Breast epithelium (tissue), 4 donors: ENCODE measurements at places on chromosomes 4 and X.

- DNase-seq = no peak
These were observed 17.8 kb upstream of the ZNF827 start for GRCh38 chr4:145956288-145956890.

- no peak for DNase-seq
These were observed 80.0 kb upstream of the MSX1 start for GRCh38 chr4:4779486-4779885.

GRCh38 chrX:151816934-151817333 lies 82.4 kb downstream of the CNGA2 start:
- no peak for DNase-seq

DNA sequence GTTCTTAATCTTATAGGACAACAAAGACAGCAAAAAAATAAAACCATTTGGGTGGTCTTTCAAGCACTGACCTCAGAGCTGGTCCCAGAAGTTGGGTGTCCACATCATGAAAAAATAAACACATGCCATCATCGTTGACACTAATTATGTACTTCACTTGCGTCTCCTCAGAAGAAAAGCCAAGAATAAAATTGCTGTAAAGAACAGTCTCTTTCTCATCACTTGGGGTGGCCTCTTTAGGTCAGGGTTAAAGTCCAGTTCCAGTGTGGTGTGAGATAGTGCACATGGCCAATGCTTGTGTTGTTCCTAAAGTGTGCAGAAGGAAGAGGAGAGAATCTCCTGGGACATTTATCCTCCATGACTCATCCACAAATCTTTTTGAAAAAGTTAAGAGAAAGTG lies 49.5 kb upstream of the IBSP start:
- DNase-seq = no peak

GRCh38 chrX:153523269-153523668 lies 5.8 kb downstream of the ATP2B3 start:
- DNase-seq = no peak

DNA sequence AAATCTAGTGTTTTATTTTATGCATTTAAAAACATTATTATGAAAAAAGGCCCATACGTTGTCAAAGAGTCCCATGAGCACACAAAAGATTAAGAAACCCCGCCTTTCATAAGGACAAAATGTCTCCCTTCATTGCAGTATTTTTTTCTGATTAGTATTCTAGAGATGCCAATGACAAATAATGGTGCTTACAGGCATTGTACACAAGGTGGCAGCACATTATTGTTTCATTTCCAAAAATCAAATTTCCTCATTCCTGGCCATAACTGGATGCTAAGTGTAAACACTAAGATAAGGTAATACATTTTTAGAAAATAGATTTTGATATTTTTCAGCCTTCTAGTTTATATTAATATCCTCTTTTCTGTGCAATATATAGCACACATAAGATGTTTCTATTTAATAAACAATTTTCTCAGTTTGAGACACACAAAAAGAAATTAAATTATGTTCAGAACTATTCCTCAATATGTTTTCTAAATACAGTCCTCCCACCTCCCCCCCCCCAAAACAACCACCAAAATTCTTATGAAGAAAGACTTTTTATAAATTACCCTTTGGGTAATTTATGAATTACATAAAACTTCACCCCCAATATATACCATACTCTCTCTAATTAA lies 47.7 kb downstream of the TIGD2 start:
- no peak for DNase-seq

DNA sequence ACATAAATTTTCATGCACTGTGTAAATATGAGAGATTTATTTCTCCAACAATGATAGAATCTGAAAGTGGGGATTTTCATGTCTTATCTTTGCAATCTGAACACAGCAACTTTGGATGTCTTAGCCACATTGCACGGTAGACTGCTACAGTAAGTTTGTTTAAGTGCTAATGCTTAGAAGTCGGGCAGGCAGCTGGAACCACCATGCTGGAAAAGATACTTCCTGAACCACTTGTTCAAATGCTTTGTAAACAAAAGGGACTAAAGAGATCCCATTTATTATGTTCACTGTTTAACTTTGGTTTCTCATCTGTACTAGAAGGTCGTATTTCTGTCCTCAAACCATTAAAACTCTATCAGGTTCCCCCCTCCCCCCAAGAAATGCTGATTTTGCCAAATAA lies 555.9 kb upstream of the DIPK2B start:
- DNase-seq = no peak

DNA sequence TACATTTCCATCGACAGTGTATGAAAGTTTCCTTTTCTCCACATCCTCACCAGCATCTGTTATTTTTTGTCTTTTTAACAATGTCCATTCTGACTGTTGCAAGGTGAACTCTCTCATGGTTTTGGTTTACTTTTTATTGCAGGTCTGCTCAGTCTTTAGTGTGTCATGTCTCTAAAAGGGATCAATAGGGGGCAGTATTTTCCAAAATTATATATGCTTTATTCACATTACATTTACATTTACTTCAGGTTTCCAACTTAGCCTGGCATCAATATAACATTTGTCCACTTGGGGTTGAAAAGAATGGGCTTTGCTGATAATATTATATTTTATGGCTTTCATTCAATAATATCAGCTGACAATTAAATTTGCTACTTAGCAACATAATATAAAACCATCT lies 265.0 kb upstream of the SLITRK2 start:
- DNase-seq = no peak

DNA sequence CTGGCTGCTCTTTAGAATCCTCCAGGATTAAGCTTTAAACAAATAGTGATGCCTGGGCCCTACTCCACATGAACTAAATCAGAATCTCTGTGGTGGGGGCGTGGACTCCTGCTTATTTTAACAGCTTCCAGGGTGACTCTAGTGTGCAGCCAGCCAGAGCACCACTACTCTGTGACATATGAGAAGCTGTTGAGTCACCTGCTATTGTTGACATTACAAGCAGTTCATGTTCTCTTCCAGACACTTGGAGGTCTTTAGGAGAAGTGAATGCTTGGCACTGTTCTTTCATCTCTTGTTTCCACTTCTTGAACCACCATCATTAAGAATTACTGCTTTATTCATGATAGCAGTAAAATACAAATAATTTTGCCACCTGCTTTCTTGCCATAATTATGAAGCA lies 426 bp upstream of the C4orf51 start:
- peak; percentile 26 for DNase-seq

- no peak for DNase-seq
These were observed 369.5 kb upstream of the FAM241A start for GRCh38 chr4:111775556-111776297.

DNA sequence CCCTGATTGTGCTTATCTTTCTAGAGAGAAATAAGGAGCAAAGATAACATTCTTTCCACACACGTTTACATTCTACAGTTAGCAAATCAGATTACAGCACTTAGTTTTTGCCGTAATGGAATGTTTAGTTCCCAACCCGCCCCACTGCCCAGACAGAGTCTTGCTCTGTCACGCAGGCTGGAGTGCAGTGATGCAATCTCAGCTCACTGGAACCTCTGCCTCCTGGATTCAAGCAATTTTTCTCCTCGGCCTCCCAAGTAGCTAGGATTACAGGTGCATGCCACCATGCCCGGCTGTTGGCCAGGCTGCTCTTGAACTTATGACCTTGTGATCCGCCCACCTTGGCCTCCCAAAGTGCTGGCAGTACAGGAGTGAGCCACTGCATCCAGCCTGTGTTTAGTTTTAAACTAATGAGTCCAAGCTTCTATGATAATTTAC lies 8.4 kb upstream of the PRPS1 start:
- no peak for DNase-seq

DNA sequence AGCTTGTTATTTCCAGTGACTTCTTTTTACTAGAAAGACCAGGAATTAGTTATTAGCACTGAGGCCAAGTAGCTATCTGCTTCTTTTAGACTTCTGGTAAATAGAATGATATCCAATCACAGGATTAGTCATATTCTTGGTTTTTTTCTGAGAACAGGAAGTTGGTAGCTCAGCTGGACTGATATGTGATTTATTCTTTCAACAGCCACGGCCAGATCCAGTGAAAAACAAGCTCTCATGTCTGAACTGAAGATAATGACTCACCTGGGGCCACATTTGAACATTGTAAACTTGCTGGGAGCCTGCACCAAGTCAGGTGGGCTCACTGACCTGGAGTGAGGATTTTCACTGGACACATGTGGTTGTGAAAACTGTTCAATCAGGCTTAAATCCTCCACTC lies 48.6 kb downstream of the PDGFRA start:
- DNase-seq = no peak

GRCh38 chrX:18394477-18394876 lies 30.9 kb upstream of the CDKL5 start:
- DNase-seq = no peak

DNA sequence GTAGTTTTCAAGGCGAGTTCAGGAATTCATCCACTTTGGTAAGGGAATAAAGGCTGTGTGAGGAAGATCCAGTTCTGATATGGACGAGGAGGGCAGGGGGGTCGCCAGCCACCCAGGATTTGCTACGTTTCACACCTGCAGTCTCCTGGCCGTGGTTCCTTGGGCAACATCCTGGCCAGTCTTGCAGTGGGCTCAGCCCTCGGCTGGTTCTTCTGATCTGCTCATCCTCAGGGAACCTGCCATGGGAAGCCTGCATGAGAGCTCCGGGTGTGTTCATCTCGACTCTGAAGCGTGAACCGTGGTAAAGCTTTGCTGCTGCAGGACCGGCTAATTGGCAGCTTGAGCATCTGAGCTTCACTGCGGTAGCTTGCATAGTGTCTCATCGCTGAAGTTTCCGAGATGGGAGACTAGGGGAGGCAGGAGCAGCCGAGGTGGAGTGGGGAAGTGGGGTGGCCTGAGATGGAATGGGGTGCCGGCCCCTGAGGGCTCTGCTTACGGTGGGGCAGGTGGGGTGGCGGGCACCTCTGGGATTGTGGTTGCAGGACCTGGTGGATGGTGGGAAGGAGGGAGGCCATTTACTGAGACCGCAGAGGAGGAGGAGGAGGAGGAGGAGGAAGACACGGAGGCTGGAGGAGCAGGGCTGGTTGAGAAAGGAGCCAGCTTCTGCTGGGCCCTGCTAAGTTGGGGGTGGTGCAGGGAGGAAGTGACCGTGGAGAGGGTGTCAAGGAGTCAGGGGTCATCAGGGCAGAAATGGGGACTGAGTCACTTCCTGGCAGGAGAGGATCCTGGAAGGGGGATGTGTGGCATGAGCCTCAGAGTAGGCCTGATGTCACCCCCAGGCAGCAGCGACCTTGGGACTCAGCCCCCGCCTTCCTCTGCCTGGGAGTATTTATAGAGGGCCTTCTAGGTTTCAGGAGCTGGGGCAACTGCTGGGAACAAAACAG lies 213.1 kb upstream of the PSAPL1 start:
- no peak for DNase-seq

GRCh38 chr4:67151376-67152343 lies 393.6 kb downstream of the CENPC start:
- no peak for DNase-seq

DNA sequence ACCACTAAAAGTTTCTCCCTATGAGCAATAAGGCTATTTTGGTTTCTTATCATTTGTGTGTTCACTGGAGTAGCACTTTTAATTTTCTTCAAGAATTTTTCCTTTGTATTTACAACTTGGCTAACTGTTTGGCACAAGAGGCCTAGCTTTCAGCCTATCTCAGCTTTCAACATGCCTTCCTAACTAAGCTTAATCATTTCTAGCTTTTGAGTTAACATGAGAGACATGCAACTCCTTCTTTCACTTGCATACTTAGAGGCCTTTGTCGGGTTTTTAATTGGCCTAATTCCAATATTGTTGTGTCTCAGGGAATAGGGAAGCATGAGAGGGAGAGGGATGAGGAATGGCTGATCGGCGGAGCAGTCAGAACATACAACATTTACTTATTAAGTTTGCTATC lies 349.8 kb downstream of the OPHN1 start:
- no peak for DNase-seq

GRCh38 chr4:132097041-132097440 lies 1052.1 kb upstream of the PCDH10 start:
- DNase-seq = no peak

DNA sequence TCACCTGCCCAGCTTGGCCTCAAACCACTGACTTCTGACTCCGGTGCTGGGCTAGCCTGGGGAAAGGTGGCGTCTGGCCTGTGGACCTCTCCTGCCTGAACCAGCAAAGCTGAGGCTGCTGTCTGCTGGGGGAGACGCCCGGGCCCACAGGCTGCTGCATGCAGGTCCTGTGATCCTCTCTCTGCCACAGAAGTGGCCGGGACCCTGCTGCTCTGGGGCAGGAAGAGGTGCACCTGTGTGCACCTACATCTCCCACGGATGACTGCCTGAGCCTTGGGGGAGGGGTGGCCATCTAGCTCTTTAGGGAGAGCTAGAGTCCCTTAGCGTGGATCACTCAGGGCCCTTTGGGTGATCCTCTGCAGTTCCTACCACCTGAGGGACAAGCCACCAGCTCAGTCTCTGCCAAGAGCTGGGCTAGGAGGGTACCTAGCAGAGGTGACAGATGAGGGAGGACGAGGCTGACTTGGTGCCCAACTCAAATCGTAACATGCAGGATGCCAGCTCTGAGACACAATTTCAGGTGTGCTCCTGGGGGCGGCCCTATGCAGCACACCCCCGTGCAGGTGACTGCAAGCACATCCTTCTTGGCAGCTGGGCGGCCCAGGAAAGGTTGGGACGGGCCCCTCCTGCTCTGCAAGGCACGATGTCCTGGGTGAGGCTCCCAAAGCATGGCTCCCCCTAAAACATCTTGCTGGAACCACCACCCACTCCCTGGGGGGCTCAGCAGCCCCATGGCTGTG lies 22.5 kb downstream of the LETM1 start:
- no peak for DNase-seq

DNA sequence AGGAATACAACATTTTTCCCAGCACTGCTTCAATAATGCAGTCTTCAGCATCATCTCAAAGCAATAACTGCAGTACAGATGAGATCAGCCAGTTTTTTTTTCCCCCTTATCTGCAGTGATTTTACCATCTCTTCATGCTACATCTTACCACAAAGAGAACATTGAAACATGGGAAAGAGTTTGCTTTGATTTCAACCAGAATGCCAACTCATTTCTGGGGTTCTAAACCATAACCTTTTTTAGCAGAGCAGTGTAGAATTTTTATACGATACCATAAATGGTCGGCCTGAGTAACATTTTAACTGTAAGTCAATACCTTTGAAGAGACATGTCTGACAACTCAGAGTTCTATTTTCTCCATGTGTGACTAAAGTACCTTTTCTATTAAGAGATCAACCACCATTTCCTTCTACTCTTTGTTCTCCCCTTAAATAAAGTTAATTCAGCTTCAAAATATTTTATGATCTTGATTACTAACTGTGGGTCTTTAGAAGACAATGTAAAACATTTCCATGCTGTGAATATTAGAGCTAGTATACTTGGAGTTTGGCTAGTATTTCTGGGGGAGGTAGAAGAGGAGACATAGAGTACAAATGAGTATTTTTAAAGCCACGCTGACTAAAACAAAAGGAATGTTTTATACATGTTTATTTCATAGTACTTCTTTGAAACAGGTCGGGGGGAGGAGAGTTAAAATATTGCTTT lies 69.1 kb downstream of the TET2 start:
- no peak for DNase-seq

- DNase-seq = no peak
These were observed 69.4 kb downstream of the RWDD4 start for GRCh38 chr4:183589461-183590099.
